ENCODE measurements at places on chromosomes 6 and 20. TPM values are rescaled to one million over a fixed set of nuclear protein-coding genes. Genes with fewer than 3 reads are reported as not detected.

DNA sequence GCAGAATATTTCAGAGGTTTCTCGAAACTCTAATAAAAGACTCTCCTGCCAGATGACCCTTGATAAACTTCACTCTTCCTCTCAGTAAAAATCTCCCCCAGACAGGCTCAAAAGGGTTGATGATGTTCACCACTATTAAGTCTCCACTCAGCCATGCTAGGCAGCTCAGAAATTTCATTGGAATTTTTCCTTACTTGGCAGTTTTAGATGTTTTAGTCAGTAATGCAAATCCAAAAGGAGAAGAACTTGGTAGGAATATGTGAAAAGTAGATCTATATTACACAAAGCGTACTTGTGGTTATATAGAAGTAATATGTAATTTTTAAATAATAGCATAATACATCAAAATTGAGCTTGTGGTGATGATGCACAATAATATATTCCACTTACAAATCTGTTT is 333.0 kb downstream of the PHF3 start:
- no peak for DNase-seq

DNA sequence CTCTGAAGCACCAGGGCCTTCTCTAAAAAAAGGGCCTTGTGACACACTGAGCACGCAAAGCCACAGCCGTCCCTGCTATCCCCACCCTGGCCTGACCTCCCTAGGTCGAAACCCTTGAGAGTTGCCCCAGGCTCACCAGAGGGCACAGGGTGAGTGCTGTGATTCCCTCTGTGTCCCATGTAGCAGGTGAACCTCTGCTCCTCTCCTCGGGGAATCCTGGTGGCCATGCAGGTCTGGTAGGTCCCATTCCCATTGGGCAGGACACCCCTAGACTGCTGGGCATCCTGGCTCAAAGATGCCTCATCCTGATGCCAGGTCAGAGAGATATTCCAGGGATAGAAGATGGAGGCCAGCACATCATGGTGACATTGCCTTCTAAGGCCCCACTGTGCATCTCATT is 20.9 kb downstream of the HLA-F start:
- no peak for DNase-seq

- DNase-seq = no peak
These were observed 74.2 kb downstream of the TOX2 start for GRCh38 chr20:43988867-43989266.

- no peak for DNase-seq
These were observed 3.6 kb upstream of the PRL start for GRCh38 chr6:22300273-22300998.

GRCh38 chr6:71589254-71589653 is 297.1 kb upstream of the RIMS1 start:
- no peak for DNase-seq

- no peak for DNase-seq
These were observed 260.5 kb upstream of the EPHA7 start for GRCh38 chr6:93679836-93680235.

DNA sequence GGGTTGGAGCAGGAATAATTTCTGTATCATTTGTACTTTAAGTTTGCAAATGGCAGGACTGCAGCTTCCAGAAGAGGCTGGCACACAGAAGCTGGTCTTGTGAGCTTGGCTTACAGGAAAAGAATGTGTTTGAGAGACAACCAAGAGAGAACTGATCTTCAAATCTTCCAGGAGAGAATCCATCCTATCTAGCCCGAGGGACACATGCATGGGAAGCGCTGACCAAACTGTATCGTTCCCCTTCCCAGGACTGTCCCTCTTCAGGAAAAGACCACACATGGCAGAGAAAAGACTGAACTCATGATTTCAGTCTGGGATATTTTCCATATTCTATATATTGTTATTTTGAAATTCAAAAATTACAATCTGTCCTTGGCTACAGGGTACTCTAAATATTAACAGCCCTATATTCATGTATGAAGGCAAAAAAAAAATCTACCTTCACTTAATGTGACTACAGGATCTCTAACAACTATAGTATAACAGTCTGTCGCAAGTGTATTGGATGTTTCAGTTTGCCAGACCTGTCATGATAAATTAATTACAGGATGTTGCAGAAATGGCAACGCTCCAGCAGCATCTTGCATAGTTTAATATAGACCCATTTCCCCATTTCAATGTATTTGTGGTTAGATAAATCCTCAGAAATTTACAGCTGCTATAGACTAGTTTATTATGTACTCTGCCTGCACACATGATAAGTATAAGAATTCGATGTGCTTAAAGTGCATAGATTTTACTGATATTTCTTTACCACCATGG is 99.4 kb downstream of the MYB start:
- DNase-seq = no peak

DNA sequence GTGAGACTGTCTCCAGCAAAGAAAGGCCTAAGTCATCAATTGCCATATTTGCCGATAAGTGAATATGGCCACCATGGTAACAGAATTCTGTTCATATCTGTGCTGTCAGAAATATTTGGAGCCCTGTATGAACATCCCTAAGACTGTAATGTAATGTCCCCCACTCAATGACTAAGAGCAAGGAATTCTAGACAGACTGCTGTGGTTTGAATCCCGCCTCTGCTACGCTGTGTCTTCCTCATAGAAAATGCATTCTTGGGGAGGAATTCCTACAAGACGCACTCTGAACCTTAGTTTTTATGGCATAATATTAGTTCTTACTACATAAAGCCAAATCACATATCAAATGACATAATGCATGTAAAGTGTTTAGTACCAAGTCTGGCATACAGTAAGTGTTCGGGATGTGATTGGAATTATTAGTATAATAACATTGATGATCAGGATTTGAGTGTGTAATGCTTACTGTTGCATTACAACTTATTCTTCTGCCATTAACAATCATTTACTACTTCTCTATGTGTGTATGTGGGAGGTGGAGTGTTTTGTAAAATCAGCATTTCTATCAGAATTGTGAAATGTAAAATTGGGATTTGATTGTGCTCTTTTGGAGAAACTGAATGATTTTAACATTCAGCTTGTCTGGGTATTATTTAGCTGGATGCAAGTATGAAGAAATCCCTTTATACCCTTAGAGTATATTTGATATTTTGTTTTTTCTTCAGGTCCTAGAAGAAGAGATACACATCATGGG is 103.0 kb downstream of the OLIG3 start:
- DNase-seq = no peak

The SLC17A9 gene
- 0.47 TPM for total RNA-seq

The ERVFRD-1 gene
- total RNA-seq = not detected

The ZC2HC1B gene
- total RNA-seq = not detected

The GJA10 gene
- not detected for total RNA-seq

The PTGIS gene
- total RNA-seq = 26.3 TPM

The LAMP5 gene
- not detected for total RNA-seq
